ENCODE measurements at places on chromosomes 13 and 19.
A peak's percentile ranks its signal among the peaks of the same experiment; 100 is the strongest.

DNA sequence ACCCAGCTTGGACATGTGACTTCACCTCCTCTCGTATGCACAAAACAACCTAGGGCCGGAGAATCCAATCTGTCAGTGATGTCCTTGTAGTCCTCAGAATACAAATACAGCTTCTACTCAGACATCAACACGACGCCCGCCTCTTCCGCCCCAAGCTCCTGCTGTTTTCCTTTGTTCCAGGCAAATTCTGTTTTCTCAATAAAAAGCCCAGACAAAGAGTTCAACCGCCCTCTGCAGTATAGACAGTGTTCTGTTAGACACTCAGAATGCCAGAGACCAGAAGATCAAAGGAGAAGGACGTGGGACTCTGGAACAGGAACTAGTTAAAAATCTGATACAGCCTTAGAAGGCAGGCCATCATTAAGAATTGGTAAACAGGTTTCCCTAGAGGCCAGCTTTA is 42.0 kb upstream of the GGACT start:
- DNase-seq = no peak

DNA sequence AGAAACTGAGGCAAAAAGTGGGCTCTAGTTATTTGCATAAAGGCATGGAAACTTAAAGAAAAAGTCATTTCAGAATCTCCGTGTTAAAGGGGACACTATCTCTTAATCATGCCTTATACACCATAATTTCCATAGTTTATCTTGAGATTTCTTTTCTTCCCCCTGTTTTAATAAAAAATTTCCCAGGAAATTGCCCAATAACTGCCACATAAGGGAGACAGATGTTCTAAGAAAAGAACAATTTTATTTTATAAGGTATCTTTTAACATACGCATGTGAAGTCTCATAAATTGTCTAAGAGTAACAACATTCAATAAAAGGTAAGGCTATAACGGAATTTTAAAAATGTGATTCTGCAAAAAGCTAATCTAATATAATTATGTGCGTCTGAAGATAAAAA is 371.3 kb downstream of the IRS2 start:
- DNase-seq = no peak

- no peak for DNase-seq
Observed at GRCh38 chr13:74288361-74288911, 154.2 kb upstream of the KLF12 start.

DNA sequence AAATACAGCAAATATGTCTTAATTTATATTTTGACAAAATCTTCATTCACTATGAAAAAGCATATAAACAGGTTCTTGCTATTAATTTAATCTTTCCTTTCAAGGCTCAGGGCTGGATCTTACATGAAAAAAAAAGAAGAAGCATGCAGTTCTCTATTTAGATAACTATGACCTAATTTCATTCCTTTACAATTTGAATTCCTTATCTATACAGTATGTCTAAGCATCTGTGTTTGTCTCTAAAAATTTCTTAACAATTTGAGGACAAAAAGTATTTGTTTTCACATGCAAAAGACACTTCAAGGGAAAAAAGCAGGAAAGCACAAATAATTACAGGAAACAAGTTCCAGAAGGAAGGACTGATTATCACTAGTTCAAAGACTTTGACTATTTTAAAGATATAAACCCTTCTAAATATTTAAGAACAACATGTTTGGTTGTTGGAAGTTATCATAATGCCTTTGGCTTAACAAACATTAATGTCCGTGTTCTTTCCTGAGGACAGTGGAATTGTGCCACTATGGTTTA is 157.5 kb downstream of the TBC1D4 start:
- no peak for DNase-seq

DNA sequence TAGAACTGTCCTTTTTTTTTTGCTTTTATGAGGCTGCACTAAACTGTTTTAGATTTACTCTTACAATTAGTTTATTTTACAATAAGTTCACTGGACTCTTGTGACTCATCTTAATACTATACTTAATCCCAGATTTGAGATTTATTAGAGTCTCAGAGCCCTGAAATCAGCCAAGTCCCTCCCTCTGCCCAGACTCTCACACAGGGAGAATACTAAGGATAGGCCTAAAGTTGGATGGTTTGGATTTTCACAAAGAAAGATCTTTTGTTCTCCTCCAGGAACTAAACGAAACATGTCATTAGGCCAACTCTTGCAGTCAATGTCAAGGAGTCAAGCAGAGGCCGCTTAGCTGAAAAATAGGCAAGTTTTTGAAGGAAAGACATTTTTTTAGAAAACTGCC is 42.7 kb upstream of the MIR17HG start:
- DNase-seq = no peak

GRCh38 chr13:39119422-39119821 is 81.2 kb downstream of the NHLRC3 start:
- no peak for DNase-seq

- DNase-seq = no peak
Observed at GRCh38 chr13:24146961-24147569, 13.5 kb upstream of the SPATA13 start.

DNA sequence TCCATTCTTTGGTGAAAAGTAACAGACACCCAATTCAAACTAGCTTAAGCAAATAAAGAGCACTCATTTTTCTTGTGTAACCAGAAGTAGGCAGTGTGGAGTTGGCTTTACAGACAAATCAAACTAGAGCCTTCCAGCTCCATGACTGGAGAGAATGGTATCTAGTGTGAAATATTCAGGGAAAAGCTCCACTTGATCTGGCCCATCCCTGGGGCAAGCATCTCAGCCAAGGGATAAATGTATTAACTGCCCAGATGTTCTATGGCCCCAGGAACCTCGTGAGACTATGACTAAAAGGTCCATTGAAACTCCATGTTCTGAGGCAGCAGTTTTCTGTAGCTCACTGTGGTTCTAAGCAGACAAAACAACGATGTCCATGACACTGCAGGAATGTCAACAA is 49.9 kb downstream of the TBC1D4 start:
- no peak for DNase-seq

DNA sequence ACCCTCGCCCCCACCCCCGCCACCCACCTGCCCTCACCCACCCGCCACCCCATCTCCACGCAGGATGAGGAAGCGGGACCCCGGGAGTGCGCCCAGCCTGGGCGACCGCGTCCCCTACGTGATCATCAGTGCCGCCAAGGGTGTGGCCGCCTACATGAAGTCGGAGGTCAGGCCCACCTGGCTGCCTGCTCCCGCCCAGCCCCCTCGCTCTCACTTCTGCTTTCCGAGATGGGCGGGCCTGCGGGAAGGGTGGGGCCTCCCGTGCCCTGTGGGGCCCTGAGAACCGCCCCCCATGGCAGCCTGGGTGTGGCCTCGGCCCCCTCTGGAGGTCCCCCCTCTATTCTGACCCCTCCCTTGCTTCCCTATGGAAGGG is 3.1 kb upstream of the SPIB start:
- no peak for DNase-seq

GRCh38 chr19:4567584-4568071 is 8.1 kb upstream of the SEMA6B start:
- peak; percentile 58 for DNase-seq

DNA sequence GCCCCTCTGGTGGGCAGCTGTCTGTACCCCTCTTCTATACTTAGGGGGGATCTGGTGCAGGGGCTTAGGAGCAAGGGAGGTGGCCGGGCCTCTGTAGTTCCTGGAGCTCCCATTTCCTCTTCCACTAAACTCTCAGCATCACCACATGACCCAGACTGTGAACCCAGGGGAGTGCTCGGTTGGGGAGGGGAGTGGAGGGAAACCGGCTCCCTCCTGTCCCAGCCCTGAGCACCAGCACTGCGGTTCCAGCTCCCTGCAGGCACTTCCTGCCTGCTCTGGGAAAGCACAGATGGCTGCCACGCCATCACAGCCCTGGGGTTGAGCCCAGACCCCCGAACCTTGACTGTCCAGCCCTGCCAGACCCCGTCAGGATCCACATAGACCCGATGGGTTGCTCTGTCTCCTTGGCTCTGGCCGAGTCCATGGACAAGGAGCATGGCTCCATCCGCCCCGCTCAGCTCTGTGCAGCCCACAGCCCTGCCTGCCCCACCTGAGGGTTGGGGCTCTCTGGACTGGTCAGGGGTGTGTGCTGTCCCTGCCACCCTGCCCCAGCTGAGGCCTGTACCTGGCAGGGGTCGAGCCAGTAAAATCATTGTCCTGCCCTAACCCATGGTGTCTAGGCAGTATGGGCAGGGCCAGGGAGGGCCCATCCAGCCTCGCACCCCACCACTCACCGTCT is 36.0 kb upstream of the SLC7A10 start:
- DNase-seq = no peak

DNA sequence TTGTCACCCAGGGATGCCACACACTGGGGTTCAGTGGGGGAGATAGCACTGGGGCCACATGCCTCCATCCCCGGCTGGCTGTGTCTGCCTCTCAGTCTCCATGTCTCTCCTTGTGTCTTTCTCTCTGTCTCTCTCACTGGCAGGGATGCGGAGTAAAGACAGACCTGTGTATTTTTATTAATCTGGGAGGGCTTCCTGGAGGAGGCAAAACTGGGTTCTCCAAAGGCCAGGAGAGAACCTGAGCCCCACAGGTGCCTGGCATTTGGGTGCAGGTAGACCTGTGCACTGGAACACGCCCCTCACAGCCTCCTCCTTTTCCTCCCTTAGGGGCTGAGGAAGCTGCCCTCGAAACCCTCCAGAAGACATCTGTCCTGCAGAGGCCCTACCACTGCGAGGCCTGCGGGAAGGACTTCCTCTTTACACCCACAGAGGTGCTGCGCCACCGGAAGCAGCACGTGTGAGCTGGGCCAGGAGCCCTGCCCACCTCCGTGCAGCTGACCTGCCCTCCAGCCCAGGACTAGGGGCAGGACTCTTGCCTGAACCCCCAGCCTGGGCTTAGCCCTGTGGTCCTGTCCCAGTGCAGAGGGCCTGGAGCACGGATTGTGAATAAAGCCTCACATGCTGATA is 32.7 kb downstream of the DHX34 start:
- DNase-seq = no peak

DNA sequence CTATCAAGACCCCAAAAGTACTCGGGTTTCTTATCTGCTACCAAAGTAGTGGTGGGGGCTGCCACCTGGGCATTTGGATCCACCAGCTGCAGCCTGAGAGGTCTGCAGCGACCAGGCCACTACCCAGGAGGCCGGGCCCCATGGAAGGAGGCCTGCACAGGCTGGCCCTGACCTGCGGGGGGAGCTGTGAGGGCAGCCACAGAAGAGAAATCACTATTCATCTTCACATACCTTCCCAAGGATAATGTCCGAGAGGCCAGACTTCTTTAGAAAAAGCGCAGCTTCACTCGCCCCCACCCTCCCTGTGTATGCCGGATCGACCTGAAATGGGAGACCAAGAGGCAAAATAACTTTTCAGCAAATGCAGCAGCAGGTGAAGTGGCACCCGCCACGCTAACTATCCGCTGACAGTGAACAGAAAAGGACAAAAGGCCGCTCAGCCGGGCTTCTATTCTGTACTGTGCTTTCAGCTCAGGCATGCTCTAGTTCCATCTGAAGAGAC is 30.1 kb downstream of the EPS15L1 start:
- no peak for DNase-seq

DNA sequence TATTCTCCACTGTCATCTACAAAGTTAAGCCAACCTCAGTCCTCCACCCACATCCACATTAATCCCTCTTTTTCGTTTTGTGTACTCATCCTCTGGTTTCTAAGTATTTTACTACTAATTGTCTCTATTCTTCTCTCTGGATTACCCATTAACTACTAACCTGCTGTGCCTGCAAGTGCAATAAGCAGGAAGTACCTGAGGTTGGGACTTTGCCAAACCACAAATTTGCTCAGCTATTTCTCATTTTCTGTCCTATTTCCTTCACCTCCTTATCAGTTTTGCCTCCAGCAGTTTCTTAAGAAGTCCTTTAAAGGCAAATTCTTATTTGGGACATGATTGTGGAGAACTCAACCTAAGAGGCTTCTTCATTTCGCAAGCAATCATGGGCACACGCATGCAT is 1708.9 kb downstream of the SLITRK5 start:
- DNase-seq = no peak

DNA sequence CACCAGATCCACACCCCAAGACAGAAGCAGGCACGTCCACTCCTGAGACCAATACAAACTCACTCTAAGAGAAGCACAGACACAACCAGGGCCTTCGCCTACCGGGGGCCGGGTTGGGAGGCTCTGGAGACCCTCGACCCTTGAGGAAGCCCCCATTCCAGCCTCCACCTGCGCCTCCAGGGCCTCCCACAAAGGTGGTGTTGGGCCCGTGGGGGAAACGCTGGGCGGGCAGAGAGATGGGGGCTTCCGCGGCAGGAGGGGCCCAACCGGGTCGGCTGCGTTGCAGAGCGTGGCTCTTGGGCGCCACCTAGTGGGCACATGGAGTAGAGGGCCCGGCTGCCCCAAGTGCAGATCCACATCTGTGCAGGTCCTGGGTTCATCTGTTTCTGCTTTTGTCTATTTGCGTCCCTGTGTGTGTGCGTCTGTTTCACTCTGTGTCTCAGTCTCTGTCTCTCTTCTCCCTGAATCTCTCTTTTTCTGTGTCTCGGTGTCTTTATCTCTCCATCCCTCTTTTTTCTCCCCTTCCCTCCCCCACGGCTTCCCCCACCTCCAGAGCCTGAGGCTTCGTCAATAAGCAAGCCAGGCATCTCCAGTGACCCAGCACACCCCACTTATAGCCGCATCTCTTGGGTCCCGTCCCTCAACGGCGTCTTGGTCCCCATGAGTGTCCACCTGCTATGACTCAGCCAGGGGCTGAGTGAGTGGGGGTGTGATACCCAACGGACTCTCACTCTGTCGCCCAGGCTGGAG is 10.5 kb upstream of the TINCR start:
- DNase-seq = no peak

DNA sequence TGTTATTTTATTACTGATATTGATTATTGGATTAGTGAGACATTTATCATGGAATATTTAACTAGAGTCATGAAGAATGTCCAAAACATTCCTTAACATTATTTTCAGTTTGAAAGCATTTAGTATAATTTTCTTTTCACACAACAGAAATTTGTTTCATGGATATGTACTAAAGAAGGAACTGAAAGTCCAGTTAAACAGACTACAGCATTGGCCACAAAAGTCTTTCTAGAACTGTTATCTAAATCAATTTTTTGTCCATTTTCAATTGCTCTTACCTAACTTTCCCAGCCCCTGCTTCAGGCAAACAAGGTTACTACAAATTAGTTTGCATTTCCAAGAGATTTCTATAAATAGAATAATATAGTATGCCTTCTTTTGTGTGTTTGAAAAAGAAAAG is 1018.0 kb upstream of the PCDH20 start:
- DNase-seq = no peak

DNA sequence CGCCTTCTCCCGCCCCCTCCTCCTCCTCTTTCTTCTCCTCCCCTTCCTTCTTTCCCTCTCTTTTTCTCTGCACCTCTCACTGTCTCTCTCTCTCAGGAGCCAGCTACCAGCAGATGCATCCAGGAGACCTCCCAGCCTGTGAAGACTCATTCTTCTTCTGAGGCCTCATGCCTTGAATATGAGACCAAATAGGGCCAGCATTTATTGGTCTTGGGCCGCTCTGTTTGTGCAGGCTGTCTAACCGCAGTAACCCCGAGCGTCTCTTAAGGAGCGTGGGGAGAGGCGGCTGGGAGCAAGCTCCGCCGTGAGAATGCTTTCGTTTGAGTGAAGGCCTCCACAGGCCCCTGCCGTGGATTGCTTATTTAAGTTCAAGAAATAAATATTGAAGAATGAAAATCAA is 167.0 kb downstream of the NUFIP1 start:
- DNase-seq = no peak

Data from RWPE2 (cell line).